ENCODE measurements at places on chromosomes 2 and 18.

DNA sequence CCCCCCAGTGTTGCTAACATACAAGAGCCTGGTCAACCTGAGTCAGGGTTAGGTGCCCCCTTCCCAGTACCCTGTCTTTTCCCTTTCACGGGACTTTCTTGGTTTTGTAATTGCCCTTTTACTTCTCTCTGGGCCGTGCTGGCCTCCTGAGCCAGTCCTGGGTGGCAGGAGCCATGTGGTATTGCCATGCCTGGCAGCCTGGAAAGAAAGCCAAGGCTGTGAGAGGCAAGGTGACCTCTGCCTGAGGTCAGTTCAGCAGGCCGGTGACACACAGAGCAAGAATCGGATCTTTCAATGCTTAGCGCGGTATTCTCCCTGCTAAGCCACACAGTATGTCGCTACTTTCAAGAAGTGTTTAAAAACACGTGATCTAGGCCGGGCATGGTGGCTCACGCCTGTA, 52.3 kb downstream of the C18orf63 start:
- no peak for DNase-seq

DNA sequence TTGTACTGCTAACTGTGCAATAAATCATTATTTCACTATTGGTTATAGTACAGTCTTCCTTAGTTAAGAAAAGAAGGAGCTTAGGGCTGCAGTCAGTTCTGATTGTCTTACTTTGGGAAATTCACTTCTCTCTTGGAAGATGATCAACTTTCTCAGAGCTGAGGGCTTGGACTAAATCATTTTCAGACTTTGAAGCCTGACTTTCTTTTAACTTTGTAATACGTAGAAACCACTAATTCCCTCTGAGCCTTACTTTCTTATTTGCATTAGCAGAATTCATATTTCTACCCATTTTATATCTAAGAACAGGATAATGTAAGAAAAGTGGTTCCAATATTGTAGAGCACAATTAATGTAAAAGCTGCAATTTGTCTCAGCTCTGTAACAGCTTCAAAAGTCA, 386.4 kb downstream of the TRIB2 start:
- DNase-seq: no peak

DNA sequence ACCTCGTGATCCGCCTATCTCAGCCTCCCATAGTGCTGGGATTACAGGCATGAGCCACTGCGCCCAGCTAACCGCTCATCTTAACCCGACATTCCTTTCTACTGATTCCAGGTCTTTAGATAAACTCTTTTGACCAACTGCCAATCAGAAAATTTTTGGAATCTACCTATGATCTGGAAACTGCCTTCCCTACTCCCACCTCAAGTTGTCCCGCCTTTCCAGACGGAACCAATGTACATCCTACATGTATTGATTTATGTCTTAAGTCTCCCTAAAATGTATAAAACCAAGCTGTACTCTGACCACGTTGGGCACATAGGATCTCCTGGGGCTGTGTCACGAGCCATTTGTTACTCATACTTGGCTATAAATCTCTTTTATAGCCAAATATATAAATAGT, 3.2 kb upstream of the NEU2 start:
- DNase-seq: no peak

GRCh38 chr2:119706221-119706620, 27.2 kb downstream of the TMEM177 start:
- no peak for DNase-seq

GRCh38 chr2:218721934-218722333, 11.3 kb downstream of the TTLL4 start:
- no peak for DNase-seq

DNA sequence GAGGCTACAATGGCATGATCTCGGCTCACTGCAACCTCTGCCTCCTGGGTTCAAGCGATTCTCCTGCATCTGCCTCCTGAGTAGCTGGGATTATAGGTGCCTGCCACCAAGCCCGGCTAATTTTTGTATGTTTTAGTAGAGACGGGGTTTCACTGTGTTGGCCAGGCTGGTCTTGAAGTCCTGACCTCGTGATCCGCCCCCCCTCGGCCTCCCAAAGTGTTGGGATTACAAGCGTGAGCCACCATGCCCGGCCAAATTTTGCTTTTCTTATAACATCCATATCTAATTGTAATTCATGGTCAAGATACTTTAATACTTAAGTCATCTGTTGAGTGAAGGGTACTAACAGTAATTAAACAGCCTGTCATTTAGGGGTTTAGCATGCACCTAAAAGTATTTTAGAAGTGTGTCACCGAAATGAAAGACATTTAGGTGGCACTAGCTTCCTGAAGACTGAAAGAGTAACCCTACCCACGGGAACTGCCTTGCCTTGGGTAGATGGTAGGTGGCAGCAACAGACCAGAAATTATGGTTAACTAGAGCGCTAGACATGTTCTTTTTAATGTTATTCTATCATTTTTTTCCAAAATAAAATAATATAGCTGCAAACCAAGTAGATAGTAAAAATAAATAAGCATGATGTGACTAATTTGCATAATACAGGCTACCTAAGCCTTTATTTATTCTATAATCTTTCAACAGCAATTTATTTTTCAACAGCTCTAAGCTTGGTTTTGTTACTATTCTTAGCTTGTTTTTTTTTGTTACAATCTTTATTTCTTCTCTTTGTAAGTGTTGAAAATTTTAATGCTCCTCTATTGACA, 8.6 kb upstream of the ACYP2 start:
- DNase-seq: peak; percentile 18

GRCh38 chr2:205438241-205438640, 244.1 kb upstream of the NRP2 start:
- DNase-seq: no peak

DNA sequence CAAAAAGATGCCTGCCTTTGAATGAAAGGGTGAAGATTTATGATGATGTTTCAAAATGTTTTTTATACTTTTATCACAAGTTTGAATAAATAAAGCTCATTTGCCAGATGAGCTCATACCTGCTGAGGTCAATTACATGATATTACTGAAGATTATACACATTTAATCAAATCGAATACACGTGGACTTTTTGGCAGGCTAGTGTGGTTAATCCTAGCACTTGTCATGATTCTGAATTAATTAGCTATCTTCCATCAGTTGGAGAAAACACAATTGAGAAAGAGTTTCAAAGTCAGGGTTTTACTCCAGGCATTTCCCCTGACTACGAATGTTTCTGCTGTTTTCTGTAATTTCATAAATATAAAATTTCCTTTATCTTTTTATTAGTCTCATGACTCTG, 54.4 kb downstream of the LRPPRC start:
- DNase-seq: no peak

- DNase-seq: no peak
Observed at GRCh38 chr2:182587831-182588230, 128.2 kb upstream of the DNAJC10 start.

- DNase-seq: no peak
Observed at GRCh38 chr2:159713631-159714246, 1.4 kb downstream of the MARCHF7 start.

DNA sequence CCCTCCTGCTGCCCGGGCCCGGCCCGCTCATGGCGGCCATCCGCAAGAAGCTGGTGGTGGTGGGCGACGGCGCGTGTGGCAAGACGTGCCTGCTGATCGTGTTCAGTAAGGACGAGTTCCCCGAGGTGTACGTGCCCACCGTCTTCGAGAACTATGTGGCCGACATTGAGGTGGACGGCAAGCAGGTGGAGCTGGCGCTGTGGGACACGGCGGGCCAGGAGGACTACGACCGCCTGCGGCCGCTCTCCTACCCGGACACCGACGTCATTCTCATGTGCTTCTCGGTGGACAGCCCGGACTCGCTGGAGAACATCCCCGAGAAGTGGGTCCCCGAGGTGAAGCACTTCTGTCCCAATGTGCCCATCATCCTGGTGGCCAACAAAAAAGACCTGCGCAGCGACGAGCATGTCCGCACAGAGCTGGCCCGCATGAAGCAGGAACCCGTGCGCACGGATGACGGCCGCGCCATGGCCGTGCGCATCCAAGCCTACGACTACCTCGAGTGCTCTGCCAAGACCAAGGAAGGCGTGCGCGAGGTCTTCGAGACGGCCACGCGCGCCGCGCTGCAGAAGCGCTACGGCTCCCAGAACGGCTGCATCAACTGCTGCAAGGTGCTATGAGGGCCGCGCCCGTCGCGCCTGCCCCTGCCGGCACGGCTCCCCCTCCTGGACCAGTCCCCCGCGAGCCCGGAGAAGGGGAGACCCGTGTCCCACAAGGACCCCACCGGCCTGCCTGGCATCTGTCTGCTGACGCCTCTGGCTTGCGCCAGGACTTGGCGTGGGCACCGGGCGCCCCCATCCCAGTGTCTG, 767 bp downstream of the RHOB start:
- DNase-seq: no peak

GRCh38 chr2:19409046-19409445, 50.6 kb upstream of the OSR1 start:
- no peak for DNase-seq

Measured in NCI-H748 treated with DMSO at 0.1 percent for 48 hours (cell line).